Fibroblast of skin of abdomen (primary cell): ENCODE measurements at places on chromosomes 2 and 18.

- peak; percentile 12 for DNase-seq
Measured at GRCh38 chr2:224492531-224492930, 90.6 kb upstream of the FAM124B start.

GRCh38 chr2:234490271-234491091 is 6.4 kb downstream of the ARL4C start:
- DNase-seq = no peak

DNA sequence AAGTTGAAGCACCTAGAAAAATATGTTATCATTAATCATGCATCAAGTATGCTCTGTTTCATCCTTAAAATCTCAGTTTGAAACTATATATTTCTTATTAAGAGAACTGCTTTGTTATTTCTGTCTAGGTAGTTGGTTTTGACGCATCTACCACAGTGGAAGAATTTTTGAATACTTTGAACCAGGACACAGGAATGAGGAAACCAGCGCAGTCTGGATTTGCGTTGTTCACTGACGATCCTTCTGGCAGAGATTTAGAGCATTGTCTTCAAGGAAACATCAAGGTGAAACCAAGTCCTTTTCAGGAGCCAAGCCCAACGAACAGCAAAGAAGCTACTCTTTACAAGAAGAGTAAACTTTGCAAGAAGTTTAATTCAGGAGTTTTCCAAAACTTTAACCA is 30.1 kb upstream of the DYNC2LI1 start:
- peak; percentile 25 for DNase-seq

DNA sequence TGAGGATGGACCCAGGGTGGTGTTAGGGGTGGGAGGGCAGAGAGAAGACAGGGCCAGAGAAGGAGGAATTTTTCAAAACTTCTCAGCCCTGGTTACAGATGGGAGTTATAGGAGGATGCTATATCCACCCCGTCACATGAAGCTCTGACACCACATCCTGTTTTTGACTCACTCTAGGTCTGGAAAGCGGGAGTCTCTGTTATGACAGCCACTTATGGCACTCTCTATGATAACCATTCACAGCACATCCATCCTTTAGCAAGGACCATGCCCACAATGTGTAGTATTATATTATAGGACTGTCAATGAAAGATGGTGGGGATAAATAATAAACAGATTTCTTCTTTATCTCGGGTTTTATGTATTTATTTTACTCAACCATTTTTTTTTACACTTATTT is 461.2 kb downstream of the CDH2 start:
- peak; percentile 50 for DNase-seq

DNA sequence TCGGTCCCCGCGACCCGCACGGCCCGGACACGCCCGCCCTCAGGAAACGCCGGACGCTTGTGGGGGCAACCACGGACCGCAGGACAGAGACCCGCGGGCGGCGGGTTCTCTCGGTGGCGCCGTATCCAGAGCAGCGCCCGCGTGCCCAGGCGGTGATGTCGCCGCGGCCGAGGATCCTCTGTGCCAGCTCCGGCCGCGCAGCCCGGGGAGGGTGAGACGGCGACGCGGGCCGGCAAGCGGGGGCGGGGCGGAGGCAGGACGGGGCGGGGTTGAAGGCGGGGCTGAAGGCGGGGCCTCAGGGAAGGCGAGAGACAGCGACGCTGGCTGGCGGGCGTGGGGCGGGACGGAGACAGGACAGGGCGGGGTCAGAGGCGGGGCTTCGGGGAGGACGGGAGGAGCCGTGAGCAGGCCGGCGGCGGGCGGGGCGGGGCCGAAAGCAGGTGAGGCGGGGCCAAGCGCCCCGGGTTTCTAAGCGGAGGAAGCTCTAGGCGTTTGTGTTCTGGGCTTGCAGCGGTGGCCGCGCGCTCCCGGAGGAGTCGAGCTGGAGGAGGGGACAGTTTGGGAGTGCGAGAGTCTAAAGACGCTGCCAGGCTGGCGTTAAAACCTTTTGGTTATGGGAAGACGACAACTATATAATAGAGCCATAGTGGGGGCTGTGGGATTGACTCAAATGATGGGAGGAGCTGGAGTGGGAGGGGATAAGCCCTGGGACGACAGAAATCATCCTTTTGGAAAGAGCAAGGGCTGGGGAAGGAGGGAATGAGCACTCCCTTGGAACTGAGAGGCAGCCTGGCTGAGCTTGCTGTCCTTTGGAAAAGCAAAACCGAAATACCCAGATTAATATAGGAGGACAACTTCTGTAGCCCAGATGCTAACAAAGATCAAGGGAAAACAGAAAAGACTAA is at the start of gene DSEL:
DSEL (minus strand) TSS at position 182 of the 905 bp plus-strand sequence. CDS start 2,112 bp downstream, outside the sequence.
- DNase-seq = peak; percentile 96

GRCh38 chr2:180202467-180202951 is 195.4 kb upstream of the CWC22 start:
- peak; percentile 23 for DNase-seq

GRCh38 chr2:134728163-134728562 is 9.4 kb upstream of the TMEM163 start:
- DNase-seq = no peak

DNA sequence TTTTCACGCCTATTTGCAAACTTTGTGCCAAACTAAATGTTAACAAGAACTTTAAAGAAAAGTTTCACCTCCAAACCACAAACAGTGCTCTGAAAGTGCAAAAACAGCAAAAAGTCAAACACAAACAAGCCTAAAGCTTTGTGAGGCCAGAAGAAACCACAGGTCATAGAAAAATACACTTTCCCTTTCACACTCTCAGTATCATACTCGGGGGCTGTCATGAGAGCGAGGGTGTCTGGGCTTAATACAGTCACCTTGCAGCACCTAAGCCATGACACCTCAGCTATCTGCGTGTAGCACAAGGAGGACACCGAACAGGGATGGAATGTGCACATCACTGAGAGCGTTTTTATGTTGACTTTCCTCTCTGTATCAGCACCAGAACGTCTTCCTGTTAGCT is 26.6 kb upstream of the SEH1L start:
- no peak for DNase-seq

DNA sequence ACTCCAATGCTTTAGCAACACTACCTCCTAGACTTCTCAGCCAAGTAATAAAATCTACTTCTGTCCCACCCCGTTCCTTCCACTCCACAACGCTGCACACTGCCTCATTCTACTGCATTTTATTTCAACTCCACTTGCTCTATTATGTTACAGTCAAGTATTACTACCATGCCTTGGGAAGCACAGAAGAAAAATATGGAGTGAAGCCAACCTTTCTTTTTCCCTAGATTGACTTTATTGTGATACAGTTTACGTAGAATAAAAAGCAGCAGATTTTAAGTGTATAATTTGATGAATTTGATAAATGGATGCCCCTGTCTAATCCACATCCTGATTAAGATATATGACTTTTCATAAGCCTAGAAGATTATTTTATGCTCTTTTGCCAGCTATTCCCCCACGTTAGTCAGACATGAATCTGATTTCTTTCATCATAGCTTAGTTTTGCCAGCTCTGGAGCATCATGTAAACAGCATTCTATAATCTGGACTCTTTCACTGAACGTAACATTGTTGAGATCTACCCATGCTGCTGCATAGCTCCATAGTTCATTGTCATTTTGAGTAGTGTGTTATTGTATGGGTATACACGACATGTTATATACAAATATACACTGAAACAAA is 676.8 kb upstream of the RAB6C start:
- no peak for DNase-seq

- no peak for DNase-seq
Measured at GRCh38 chr2:83587309-83587708, 871.8 kb downstream of the SUCLG1 start.

- DNase-seq = no peak
Measured at GRCh38 chr2:121884078-121884477, 128.6 kb downstream of the TSN start.

- peak; percentile 26 for DNase-seq
Measured at GRCh38 chr2:62473246-62473827, 32.7 kb downstream of the TMEM17 start.

DNA sequence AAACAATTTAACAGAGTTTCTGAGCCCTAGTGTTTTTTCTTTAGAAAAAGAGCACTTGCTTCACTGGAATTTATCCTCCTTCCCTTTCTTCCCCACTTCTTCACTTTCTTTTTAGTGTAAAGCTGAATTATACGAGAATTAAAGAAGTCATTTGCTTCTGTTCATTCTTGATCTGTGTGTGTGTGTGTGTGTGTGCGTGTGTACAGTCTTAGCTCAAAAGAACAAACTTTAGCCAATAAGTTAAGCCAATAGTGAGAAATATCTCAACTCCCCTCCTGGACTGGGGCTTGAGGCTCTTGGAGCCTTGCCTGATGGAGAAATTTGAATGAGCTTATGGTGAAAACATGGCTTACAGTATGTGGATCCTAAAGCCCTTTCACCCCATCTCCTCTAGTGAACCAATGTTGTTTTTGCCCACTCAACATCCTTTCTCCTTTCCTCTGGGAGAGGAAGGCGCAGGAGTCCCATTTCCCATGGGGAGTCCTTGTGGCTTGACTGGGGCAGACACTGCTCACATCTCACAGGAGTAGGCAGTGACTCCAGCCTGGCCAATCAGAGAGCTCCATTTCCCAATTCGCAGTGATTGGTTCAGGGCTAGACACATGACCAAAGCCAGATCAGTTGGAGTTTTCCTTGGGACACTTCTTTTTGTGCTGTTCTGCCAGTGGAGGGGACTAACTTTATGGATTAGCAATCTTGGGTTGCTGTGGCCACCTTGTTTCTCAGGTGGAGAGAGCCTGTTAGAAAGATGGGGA is 16.3 kb upstream of the MYO3B start:
- no peak for DNase-seq

GRCh38 chr2:7083580-7084509 is 166.6 kb downstream of the RNF144A start:
- no peak for DNase-seq

GRCh38 chr2:60629305-60629662 is 75.8 kb upstream of the BCL11A start:
- DNase-seq = no peak

DNA sequence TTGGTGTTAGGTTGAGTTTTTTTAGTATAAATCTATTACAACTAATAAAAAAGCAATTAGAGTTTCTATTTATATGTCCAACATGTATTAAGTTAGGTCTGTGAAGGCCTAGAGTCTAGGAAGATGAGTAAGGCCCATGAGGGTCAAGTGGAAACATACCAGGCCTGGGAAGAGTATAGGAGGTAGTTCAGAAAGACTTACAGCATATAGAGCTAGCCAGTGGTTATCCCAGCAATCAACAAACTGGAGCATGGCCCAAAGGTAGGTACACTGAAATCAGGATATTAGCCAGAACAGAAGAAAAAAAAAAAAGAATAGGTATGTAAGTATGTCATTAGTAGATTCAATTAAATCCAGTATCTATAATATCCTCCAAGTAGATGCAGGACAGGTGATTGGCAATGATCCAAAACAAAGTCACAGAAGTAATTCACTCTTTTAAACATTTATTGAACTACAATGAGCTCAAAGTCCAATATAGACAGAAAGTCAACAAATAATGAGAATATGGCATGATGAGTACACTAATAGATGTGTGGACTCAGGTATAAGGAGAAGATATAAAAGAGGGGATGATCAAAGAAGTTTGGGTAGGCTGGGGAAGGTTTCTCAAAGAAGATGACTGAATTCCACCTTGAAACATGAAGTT is 70.3 kb downstream of the IKZF2 start:
- DNase-seq = no peak

- no peak for DNase-seq
Measured at GRCh38 chr2:183037074-183037552, 1.1 kb downstream of the NCKAP1 start.
